ENCODE measurements at places on chromosomes 6 and 20.

- DNase-seq, result no peak
Measured at GRCh38 chr6:6872459-6873344, 235.1 kb upstream of the RREB1 start.

DNA sequence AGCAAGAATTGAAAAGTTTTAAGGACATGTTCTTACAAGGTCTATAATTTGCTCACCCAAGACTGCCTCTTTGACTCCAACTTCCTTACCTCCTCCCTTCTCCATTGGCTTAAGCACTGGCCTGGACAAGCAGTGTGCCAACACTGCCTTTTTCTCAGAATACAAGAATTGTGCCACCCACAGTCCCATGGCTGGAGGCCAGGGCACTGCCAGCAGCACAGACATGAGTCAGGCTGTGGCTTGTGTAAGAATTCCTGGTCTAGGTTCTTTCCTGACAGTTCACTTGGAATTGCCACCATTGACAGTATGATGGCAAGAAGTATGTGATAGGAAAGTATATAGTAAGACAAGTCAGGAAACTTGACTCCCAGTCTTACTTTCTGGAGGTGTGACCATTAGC lies 202.7 kb upstream of the MARCKS start:
- DNase-seq, result no peak

DNA sequence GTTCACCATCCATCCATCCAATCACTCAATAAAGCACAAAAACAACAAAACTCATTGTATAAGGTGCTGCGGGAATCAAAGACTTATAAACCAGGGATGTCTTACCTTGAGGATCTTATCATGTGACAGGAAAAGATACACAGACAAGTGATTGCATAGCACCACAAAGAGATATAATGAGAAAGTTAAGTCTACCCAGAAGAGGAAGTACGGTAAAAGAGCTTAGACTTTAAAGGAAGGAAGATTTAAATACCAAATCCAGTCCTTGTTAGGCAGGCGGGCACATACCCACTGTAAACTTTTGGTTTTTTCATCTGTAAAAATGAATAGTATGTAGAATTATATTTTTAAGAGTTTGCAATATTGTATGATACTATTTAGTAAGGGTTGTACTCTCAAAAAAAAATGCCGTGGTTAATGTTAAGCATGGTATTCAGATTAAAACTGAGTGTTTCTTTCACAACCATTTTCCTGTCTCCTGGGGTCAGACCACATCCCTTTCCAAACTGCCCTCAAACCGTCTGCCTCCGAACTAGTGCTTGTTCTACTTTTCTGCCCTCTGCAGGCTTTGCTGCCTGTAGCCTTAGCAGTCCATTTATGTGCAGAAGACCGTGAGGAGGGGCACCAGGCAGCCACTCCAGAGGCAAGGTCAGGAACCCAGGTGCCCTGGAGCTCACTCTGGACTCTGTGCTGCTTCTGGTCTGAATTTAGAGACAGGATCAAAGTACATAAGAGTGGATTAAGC lies 179.5 kb upstream of the SYNDIG1 start:
- no peak for DNase-seq

DNA sequence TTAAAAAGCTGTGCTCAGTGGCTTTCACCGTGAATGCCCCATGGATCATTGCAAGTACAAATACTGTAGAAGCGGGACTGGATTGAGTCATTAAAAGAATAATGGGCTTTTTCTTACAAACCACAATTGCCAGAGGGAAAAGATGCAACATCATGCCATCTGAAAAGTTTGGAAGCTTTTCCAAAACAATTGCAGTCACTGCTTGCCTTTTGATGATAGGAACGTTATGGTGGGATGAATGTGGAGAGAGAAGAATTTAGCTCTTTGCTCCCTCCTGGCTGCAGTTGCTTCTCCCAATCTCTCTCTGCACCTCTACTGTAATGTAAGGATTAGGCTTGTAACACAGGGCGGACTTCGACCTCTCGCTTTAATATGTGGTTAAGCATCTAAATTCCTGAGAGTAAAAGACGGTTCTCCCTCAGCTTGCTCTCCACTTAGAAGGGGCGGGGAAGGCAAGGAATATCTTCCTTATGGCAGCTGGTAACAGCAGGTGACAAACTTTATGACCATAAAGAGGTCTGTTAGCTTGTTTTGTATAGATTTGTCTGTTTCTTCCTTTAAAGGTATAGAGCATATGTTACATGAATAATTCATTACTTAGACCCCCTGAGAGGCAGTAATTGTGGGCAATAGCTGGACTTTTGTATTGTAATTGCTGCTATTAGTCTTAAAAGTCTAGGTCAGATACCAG lies 376.1 kb downstream of the UTRN start:
- DNase-seq, result no peak

DNA sequence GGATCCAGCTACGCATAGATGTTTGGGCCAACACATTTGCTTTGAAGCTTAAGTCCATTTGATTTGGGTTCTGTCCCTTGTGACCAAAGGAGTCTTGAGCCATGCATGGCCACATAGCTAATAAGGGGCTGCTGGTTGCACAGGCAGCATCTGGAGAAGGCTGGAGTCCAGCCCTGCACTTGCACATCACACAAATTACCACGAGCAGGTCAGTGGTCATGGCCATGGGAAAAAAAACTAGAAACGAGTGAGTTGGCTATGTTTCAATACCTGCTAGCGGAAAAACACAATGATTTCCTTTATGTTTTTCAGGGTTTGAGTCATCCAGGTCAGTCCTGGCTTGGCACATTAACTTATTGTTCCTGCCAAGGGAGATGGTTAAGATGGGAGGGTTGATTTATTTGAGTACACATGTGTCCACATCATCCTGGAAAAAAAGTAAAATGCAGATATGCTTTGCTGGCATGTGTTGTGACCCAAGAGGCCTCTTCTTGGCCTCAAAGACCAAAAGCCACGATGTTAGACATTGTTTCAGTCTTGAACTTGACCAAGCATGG lies 5.6 kb upstream of the STX16 start:
- no peak for DNase-seq

Data from activated CD4-positive, alpha-beta T cell treated with anti-CD3 and anti-CD28 coated beads for 1 hour (primary cell).